ENCODE measurements at places on chromosomes 6 and 20.

DNA sequence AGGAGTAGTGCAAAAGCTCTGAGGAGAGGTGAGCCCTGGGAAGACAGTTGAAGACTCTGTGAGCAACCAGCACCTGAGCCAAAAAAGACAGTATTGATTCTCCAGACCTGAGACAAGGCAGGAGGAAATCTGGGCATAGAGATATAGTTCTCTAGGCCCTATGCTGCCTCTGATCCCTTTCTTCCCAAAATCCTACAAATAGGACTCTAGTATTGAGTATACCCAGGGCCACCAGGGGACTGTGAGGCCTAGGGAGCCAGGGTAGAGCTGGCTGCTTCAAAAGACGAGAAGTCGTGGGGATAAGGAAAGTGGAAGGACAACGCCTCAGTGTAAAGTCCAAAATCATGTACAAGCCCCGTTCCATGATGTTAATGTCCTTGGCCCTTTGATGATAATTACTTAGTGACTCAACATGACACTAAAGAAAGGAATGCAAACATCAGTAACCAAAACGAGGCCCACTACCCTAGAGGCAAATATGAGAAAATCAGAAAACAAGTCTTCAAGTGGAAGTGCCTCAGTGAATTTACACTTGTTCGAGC, 197.3 kb upstream of the PROKR2 start:
- no peak for DNase-seq

DNA sequence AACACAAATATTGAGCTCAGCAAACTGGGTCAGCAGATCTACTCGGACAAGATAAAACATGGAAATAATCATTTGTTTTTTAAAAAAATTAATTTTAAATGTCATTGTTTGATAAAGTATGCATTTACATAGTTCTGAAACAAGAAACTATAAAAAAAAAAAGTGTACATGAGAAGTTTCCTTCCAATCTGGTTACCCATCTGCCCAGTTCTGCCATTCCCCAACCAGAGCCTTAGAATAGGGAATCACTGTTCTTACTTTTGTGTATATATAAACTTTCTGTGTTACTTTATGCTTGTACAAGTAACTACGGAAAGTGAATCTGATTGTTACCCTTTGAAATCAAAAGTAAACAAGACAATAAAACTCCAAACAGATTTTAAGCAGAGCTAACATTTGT, 791.4 kb downstream of the HACE1 start:
- no peak for DNase-seq

- no peak for DNase-seq
These were observed 60.6 kb upstream of the IL20RA start for GRCh38 chr6:137105375-137105774.

DNA sequence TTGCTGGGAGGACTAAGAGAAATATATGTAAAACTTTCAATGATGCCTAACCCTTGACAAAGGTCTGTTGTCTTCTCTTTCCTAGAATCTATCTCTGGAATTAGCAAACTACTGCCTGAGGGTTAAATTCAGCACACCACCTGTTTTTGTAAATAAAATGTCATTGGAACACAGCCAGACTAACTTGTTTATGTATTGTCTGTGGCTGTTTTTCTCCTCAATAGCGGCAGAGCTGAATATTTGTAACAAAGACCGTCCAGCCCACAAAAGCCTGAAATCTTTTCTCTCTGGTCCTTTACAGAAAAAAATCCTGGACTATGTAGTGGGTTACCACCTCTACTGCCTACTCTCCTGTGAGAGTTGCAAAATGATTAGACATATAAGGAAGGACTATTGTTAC, 33.3 kb upstream of the SYNDIG1 start:
- DNase-seq, result peak; percentile 23

DNA sequence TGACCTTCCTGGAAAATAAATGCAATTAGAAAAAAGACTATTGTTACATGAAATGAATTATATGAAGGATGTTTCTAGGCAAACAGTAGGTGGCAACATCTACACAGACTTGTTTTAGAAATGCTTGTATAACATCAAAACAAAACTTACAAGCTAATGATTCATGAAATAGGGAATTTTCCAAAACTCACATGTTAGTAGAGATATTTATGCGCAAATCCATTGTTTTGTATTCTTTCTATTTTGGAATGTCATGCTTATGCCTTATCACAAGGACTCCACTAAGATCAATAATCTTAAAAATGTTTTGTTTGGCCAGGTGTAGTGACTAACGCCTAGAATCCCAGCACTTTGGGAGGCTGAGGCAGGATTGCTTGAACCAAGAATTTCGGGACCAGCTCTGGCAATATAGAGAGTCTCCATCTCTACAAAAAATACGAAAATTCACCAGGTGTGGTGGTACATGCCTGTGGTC, 32.3 kb upstream of the LGSN start:
- DNase-seq, result no peak

GRCh38 chr6:75493400-75494064, at the start of gene FILIP1:
Gene FILIP1, minus strand, starts transcription at chr6:75493800. Its CDS starts 78,828 bp downstream, at chr6:75414972.
- no peak for DNase-seq

GRCh38 chr6:107642861-107643328, 153.0 kb downstream of the SOBP start:
- DNase-seq, result no peak

- DNase-seq, result no peak
These were observed 55.8 kb upstream of the SMOC2 start for GRCh38 chr6:168385037-168385759.

GRCh38 chr6:150409576-150410066, 40.8 kb downstream of the IYD start:
- peak; percentile 22 for DNase-seq

GRCh38 chr6:93376026-93376540, 43.3 kb downstream of the EPHA7 start:
- DNase-seq, result no peak

DNA sequence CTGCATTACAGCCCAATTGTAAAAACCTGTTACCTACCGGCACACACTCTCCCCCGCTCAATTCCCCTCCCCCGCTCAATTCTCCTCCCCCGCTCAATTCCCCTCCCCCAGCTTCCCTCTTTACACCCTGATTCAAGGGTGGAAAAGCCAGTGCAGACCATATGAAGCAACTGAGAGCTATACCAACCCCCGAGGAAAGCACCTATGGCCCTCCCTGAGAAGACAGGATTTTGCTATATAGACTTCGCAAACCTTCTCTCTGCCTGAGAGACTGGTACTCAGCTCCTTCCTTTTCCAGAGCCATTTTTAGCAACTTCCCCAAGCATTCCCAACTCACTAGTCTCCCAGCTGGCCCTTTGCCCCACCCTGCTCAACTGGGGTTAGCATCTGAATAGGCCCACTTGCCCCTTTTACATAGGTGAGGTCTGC, 7.6 kb downstream of the GNAS-AS1 start:
- no peak for DNase-seq

DNA sequence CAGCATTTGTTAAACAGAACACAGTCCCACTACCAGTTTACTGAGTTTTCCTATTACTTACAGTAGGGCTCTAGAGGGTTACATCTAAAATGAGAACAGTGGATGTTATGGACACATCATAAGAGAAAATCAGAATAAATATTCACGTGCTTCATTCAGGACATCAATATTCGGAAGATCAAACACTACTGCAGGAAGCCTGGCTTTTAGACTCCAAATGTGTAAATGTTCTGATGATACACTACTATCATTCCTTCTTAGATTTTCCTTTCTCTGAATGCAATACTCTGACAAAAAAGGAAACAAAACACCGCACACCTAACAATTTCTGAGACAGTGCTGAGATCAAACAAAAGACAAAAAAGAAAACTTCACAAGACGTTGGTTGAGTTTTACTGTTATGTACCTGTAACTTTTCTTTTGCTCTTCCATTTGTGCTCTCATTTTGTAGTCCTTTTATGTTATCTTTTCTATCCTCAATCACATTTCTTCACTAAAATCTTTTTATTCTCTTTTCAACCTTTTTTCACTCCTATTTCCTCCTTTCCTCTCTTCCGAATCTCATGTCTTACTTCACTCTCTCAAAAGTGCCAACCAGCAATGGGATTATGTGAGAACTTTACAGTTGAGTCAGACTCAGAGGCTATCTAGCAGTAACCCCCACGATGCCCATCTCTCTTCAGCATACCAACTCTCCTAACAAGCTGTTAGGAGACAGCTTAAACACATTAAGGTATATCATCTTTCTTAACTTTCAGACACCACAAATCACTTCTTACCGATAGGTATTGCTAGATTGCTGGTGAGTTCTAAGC, 1.7 kb downstream of the FAM184A start:
- no peak for DNase-seq

GRCh38 chr6:27874016-27874415, 38.2 kb downstream of the OR2B2 start:
- no peak for DNase-seq

DNA sequence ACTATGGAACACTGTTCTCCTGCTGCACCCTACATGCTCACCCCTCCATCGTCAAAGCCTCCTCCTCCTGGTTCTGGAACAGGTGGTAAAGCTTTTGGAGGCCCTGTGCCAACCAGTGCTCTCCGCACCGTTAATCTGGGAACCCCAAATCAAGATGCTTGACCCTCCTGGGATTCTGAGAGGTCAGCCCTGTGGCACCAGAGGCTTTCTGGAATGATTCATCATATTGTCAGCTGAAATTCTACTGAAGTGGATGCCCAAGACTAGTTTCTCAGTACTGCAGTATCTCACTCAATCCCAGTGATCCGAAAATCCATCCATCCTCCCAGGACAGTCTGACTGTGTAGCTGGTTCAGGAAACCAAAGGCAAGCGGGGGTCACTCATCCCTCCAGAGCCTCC, 92.7 kb downstream of the TRERF1 start:
- no peak for DNase-seq

DNA sequence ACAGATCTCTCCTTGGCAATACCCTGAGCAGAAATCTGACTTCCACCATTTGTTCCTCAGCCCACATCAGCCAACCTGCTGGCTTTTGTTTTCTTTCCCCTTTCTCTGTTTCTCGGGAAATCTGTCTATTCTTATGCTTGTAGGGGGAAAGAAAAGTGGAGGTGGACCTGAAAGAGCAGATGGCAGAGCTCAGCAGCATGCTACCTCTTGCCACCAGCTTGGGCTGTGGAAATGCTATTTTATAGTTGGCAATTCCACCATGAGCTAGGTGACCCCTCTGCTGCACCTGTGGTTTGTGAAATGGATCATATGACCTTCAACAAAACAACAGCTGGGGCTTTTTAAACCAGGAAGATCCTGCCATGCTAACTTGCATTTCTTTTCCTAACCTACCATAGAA, 6.8 kb upstream of the SPATS1 start:
- no peak for DNase-seq

DNA sequence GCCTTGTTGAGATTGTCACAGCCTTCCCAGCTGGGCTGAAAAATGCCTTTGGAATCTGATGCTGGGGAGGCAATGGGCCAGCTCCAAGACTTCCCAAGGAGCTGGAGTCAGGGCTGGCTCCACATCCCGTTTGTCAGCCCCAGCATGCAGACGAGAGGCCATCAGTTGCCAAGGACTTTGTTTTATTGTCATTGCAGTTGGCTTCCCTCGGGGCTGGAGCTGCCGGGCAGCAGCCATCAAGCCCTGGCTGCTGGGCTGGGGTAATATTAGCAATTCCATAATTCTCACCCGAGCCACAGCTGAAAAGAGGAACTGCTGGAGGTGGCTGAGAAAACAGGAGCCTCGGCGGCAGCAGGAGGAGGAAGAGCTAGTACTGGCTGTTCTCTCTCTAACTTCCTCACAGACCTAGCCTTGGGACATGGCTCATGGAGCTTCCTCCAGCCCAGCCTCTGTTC, 182.5 kb downstream of the CDC5L start:
- no peak for DNase-seq

DNA sequence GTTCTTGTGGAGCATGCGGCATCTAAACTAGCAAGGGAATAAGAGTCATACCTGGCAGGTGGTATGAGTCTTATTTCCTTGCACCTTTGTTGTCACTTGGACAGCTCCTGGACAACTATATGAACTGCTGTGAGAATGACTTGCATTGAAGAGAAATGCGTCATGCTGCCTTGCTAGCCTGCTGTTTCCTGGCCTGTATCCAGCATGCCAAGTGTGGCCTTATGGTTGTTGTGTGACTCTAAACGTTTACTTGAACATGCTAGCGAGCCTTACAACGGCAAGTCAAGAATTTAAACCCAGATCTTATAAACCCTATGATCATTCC, 90.4 kb downstream of the CEP162 start:
- peak; percentile 77 for DNase-seq

DNA sequence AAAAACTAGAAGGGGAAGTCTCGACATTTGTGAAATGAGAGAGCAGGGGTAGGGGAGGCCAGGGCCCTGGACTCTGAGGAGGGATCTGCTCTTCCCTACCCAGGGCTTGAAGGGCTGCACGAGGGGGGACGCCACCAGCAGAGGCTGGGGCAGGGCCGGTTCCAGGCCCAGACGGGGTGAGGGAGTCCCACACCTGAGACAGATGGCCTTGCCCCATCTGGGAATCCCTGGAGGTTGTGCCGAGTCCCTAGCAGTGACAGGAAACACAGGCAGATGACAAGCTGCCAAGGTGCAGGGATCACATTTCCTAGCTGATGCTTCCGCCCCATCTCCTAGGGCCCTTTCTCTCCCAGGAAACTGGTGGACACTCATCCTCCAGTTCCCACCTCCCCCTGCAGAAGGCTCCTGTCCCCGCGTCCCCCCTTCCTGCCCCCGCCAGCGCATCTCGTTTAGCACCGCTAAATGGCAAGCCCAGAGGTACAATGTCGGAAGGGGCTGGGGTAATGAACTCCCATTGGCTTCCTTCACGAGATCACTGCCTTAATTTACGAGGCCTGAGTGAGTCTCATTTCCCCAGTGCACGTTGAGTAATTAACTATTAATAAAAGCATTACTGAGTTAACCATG, 35.2 kb upstream of the CDH22 start:
- DNase-seq, result peak; percentile 95

DNA sequence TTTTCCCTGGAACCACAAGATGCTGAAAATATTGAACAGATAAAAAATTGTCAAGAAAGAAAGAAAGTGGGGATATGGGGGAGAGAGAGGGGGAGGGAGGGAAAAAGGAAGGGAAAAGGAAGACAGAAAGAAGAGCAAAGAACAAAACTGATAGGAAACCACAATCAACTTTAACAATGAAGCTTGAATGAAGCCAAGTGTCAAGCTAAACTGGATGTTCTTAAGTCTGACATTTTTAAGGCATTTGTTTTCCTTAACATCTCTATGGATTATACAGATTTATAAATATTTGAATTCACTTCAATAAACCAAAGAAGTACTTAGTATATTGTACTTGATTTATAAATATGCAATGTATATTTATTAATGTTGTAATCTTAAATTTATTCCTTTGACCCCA, 197.6 kb upstream of the SMLR1 start:
- DNase-seq, result no peak

DNA sequence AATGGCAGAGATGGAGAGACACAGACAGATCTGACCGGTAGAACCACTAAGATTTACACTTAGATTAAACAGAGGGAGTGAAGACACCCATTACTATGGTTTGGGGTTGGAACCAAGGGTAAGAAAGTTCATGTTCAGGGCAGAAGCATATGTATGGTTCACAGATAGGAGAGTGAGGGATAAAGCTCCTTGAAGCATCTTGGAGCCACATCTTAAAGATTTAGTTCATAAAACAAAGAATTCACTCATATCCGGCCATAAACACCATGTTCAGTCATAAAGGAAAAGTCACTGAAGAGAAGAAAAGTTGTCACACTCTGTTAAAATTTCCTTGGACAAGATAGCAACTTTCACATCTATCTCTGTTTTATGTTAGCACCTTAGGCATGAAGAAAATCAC, 18.0 kb downstream of the STX7 start:
- no peak for DNase-seq

All from NCI-H2171 (cell line).